ENCODE measurements at places on chromosomes 5 and 9.

GRCh38 chr5:10475931-10476676, 34.4 kb downstream of the ROPN1L start:
- no peak for DNase-seq

DNA sequence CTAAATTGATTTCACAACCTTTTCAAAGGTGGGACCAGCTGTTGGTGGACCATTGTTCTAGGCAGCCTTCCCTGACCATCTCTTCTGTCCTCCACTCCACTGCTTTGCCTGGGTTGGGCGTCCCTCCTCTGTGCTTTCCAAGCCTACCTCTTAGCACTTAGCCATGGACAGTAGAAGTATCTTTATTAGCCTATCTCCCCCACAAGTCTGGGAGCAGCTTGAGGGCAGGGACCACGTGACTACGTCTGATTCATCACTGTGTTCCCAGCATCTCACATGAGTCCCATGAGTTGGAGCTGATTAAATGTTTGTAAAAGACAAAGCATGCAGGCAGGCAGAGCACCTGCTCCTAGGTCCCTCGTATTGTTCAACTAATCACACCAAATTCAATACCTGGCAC, 20.9 kb downstream of the MORN5 start:
- no peak for DNase-seq

DNA sequence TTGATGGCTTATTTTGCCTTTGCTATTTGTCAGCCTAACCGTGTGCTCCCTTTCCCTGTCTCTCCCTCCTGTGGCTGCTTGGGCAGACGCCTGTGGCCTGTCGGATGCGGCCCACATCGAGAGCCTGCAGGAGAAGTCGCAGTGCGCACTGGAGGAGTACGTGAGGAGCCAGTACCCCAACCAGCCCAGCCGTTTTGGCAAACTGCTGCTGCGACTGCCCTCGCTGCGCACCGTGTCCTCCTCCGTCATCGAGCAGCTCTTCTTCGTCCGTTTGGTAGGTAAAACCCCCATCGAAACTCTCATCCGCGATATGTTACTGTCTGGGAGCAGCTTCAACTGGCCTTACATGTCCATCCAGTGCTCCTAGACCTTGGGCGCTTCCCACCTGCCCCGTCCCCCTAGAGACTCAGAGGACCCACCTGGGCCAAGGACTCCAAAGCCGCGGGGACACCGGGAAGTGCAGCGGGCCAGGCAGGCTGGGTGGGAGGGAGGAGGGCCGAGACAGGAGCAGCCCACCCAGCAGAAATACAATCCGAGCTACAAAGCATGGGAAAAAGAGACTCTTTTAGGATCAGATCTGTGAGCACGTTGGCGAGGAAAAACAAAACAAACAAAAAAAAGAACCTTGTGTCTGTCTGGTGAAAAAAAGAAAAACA, 10.6 kb downstream of the NR2F1 start:
- no peak for DNase-seq

GRCh38 chr9:133604856-133605255, 4.3 kb downstream of the FAM163B start:
- no peak for DNase-seq

- no peak for DNase-seq
Observed at GRCh38 chr5:132099076-132099748, 25.6 kb downstream of the CSF2 start.

All from DMS79 treated with DMSO at 0.1 percent for 48 hours (cell line).